ENCODE measurements at places on chromosomes 4 and X.

DNA sequence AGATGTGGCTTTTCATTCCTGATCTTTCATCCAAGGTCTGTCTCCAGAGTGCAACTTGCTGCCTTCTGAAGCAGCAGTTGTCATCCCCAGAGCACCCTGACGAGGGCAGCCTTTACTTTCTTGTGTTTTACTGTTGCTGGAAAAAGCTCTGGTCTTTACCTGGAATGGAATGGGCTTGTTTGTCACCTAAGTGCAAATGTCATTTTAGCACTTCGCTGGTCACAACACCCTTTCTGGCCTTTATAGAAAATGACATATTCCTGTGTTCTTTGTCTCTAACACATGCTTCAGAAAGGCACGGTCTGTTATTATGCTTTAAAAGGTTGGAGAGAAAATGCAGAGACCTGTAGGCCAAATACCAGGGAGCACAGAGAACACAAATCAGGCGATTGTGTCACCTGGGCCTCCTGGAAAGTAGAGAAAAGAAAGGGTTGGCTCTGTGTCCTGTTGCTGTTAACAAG, 332.7 kb upstream of the IGFBP7 start:
- no peak overlapping the region for H3K27ac ChIP-seq
- H3K4me1 ChIP-seq: no peaks in the 10 kb centered on the region
- DNase-seq: peak; percentile 4
- H3K4me3 ChIP-seq: no peak overlapping the region
- H3K36me3 ChIP-seq: no peaks in the 10 kb centered on the region
- H3K27me3 ChIP-seq: no peaks in the 10 kb centered on the region

DNA sequence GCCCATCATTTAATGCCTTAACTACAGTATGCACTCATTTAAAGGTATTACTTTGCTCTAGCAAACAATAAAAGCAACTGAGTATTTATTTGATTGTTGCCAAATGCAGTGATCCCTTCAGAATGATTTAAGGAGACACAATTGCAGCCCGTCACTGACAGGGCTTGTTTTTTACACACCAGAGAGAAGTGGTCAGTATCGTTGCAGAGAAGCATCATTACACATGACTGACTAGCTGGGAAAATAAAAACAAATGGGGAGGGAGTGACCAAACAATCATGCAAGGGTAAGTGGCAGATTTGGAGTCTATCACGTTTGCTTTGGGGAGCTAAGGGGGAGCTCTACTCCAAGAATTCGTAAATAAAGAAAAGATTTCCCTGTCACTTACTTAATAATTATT, 1685.3 kb upstream of the TENM3 start:
- DNase-seq: no peak
- H3K4me3 ChIP-seq: no peak overlapping the region
- H3K27ac ChIP-seq: no peak overlapping the region
- H3K27me3 ChIP-seq: no peaks in the 10 kb centered on the region
- no peaks in the 10 kb centered on the region for H3K4me1 ChIP-seq

- H3K4me1 ChIP-seq: no peaks in the 10 kb centered on the region
- no peaks in the 10 kb centered on the region for H3K36me3 ChIP-seq
- no peak overlapping the region for H3K4me3 ChIP-seq
- no peak for DNase-seq
- no peak overlapping the region for H3K27ac ChIP-seq
- peaks cover 34% of the 10 kb centered on the region for H3K27me3 ChIP-seq
Measured at GRCh38 chrX:148628621-148629020, 128.2 kb downstream of the AFF2 start.

DNA sequence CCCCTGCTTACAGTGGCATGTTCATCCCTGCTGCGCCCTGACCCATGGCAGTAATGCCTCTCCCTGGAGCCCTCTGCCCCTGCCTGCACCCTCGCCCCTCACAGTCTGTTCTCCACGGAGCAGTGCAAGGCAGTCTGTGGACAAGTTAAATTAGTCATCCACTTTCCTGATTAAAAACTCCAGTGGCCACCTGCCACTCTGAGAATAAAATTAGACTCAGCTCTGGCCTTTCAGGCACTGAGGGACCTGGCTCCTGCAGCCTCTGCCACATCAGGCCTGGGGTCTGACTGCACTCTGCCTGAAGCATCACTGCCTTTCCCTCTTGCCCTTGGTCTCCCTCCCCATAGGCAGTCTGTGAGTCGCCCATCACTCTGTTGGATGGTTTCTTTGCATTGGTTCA, 53.6 kb downstream of the GRK4 start:
- peaks cover 32% of the 10 kb centered on the region for H3K4me1 ChIP-seq
- H3K27me3 ChIP-seq: peaks cover 5% of the 10 kb centered on the region
- H3K36me3 ChIP-seq: peaks cover 2% of the 10 kb centered on the region
- H3K27ac ChIP-seq: no peak overlapping the region
- no peak for DNase-seq
- H3K4me3 ChIP-seq: no peak overlapping the region

- H3K27ac ChIP-seq: no peak overlapping the region
- H3K4me1 ChIP-seq: no peaks in the 10 kb centered on the region
- no peak for DNase-seq
Measured at GRCh38 chr4:142509881-142510280, 336.2 kb downstream of the INPP4B start.

DNA sequence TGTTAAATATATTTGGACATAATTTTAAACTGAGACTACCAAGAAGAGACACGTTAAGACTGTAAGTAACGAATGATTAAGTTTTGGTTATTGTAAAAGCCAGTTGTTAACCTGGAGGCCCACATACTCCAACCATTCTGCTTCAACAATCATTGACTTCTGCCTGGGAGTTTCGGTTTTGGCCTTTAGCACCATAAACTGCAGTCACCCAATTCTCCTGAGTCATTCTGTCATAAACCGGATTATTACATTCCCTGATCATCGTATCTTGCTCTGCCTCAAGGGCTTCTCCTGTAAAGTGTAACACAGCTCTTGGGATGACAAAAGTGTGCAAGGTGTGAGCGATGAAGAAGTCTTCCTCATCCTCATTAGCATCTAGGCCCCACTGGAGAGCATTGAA, 46.9 kb upstream of the PABPC1L2A start:
- H3K36me3 ChIP-seq: no peaks in the 10 kb centered on the region
- H3K27ac ChIP-seq: no peak overlapping the region
- peaks cover 20% of the 10 kb centered on the region for H3K27me3 ChIP-seq
- H3K4me1 ChIP-seq: no peaks in the 10 kb centered on the region
- no peak overlapping the region for H3K4me3 ChIP-seq

DNA sequence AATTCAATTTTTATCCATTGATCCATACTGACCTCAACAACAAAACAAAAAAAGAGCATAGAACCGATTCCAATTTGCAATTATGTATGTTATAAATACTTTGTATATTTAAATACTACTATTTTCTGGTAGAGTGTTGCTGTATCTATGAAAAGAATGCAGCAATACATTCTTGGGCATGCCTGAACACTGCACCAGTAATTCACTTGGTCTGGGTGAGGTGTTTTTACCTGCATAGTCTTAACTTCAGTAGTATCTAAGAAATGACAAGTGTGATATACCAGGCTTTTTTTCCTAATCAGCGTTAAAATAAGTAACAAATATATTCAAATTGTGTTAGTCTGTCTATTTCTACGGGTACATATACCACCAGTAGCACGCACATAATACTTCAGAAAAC, 120.2 kb downstream of the KLHL13 start:
- H3K36me3 ChIP-seq: no peaks in the 10 kb centered on the region
- no peak overlapping the region for H3K4me3 ChIP-seq
- no peaks in the 10 kb centered on the region for H3K4me1 ChIP-seq

DNA sequence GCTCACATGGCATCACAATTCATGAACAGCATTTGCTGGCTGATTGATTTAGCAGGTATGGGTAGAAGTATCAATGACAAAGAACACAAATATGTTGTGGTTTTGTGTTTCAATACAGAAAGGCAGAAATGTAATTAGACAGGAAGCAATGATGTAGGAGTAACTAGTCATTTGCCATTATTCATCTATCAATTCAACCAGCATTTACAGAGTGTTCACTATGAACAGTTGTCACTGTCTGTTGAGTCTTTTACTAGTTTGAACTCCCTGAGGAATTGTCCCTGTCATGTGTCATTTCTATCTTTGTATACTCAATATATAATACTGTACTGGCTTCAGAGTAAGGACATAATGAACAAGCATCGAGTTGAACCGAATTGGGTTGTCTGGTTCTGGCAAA, 51.5 kb upstream of the ARHGAP24 start:
- H3K4me1 ChIP-seq: no peaks in the 10 kb centered on the region
- DNase-seq: no peak
- H3K27me3 ChIP-seq: no peaks in the 10 kb centered on the region

- H3K4me3 ChIP-seq: peak within 1 kb of the TSS; percentile 76
- H3K36me3 ChIP-seq: no peaks in the 10 kb centered on the region
- DNase-seq: peak; percentile 28
- no peaks in the 10 kb centered on the region for H3K4me1 ChIP-seq
- no peak within 1 kb of the TSS for H3K27ac ChIP-seq
Measured at GRCh38 chrX:134236626-134237614, at the start of gene CCDC160. Gene CCDC160 (plus strand): TSS chrX:134237182. CDS start chrX:134244801, 7,619 bp downstream.

GRCh38 chr4:80812145-80812544, 218.4 kb upstream of the BMP3 start:
- H3K4me3 ChIP-seq: no peak overlapping the region
- no peaks in the 10 kb centered on the region for H3K4me1 ChIP-seq
- no peaks in the 10 kb centered on the region for H3K36me3 ChIP-seq
- H3K27ac ChIP-seq: no peak overlapping the region
- no peaks in the 10 kb centered on the region for H3K27me3 ChIP-seq

GRCh38 chrX:110173192-110174175, 144.4 kb downstream of the AMMECR1 start:
- H3K36me3 ChIP-seq: peaks cover 1% of the 10 kb centered on the region
- no peak overlapping the region for H3K4me3 ChIP-seq
- H3K4me1 ChIP-seq: peaks cover 4% of the 10 kb centered on the region
- DNase-seq: no peak

- no peak overlapping the region for H3K27ac ChIP-seq
- H3K36me3 ChIP-seq: peaks cover 6% of the 10 kb centered on the region
- H3K27me3 ChIP-seq: peaks cover 35% of the 10 kb centered on the region
- no peak for DNase-seq
Measured at GRCh38 chr4:14812101-14812500, 190.2 kb upstream of the CPEB2 start.

DNA sequence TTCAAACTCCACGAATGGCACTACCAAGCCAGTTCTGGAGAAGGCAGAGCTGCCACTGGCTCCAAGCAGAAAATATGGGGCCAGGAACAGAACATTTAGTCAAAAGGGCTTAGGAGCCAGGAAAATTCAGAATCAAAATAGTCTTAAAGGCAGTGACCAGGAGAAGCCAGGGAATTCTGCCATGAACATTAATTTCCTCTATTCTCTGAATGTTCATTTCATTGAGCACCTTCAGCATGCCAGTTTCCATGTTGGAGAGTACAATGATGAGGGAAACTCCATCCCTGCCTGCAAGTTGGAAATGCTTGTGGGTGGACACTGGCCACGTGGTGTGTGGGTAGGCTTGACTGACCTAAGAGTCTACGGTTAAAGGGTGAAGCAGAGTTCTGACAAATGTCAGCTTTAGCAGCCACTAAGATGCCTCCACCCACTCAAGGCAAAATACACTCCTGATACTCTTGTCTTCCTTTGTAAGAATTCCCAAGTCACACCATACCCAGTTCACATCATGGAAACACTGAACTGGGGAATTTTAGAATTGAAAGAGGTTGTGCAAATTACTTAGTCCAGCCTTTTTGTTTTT, 190.1 kb upstream of the C1QTNF7 start:
- H3K27ac ChIP-seq: no peak overlapping the region
- peaks cover 22% of the 10 kb centered on the region for H3K4me1 ChIP-seq
- H3K27me3 ChIP-seq: no peaks in the 10 kb centered on the region
- H3K4me3 ChIP-seq: no peak overlapping the region

- H3K27ac ChIP-seq: no peak overlapping the region
- no peaks in the 10 kb centered on the region for H3K36me3 ChIP-seq
- H3K4me1 ChIP-seq: no peaks in the 10 kb centered on the region
- H3K4me3 ChIP-seq: no peak overlapping the region
- peaks cover 20% of the 10 kb centered on the region for H3K27me3 ChIP-seq
- DNase-seq: no peak
Measured at GRCh38 chr4:154467886-154468285, 23.7 kb downstream of the DCHS2 start.

DNA sequence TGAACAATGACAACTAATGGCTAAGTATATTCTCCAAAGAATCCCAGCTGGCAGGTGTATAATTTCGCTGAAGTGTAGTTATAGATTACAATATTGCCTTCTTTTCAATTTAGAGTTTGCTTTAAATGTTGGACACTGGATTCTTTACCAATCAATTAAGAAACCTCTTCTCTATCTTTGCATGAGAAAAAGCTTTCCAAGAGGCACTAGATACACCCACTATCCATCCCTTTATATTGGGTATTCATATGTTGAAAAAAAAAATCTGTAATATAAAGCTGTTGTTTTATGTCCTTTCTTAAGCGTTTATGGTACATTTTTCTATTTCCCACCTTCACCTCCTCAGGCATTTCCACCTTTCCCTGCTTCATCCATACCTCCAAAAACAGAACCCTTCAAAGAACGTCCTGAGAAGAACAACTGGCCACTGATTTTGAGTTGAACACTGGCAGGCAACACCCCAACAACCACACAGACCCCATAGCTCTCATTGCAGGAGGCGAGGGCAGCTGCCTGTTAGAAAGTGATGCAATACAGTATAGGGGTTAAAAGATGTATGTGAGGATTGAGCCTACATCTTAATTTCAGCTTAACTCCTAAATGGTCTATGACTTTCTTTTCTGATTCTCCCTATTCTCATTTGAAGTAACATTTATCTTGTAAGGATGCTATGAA, 11.8 kb downstream of the ADH6 start:
- no peaks in the 10 kb centered on the region for H3K36me3 ChIP-seq
- no peaks in the 10 kb centered on the region for H3K27me3 ChIP-seq
- H3K4me1 ChIP-seq: no peaks in the 10 kb centered on the region

DNA sequence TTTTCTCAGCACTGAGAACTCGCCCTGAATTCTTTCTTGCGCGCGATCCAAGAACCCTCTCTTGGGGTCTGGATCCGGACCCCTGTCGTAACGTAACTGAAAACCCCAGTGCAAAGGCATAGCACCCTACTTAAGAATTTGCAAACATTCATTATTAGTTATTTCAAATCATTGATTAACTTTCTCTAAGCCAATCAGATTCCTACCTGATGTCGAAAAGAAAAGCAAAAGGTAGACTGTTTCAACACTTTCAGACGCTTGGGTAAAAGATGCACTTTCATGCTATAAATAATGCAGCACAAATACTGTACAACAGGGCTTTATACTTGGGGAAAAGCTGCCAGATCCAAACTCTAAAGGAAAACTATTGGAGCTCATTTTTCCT, 817 bp upstream of the WDR19 start:
- no peak overlapping the region for H3K4me3 ChIP-seq
- no peak overlapping the region for H3K27ac ChIP-seq
- DNase-seq: no peak

DNA sequence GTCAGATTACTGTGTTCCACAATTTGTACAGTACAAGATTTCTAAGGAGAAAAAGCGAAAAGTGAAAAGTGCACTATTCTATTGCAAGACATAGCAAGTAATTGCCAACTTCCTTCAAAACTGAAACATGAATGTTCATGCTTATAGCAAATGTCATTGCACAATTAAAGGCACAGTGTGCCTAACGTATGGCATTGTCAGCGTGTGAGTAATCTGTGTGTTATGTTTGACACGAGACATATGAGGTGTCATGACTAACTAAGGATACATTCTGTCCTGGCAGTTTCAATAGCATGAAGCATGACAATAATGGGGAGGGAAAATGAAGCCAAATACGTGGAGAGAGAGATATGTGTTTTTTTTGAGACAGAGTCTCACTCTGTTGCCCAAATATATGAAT, 33.6 kb upstream of the TBC1D9 start:
- H3K4me3 ChIP-seq: no peak overlapping the region
- peaks cover 7% of the 10 kb centered on the region for H3K27me3 ChIP-seq
- H3K27ac ChIP-seq: no peak overlapping the region
- peaks cover 2% of the 10 kb centered on the region for H3K36me3 ChIP-seq

- no peaks in the 10 kb centered on the region for H3K36me3 ChIP-seq
- no peaks in the 10 kb centered on the region for H3K4me1 ChIP-seq
- H3K27me3 ChIP-seq: no peaks in the 10 kb centered on the region
- DNase-seq: no peak
Measured at GRCh38 chr4:40363382-40363920, 28.3 kb downstream of the CHRNA9 start.

Measured in activated T-cell treated with anti-CD3 and anti-CD28 coated beads, Interleukin-2, amount 50 U/mL, for 72 hours (primary cell).